ENCODE measurements at places on chromosomes 6 and 20. TPM values are rescaled to one million over a fixed set of nuclear protein-coding genes. Genes with fewer than 3 reads are reported as not detected.

CST2 gene
- total RNA-seq: not detected

OPN5 gene
- total RNA-seq: not detected

CLDN20 gene
- total RNA-seq: not detected

THBS2 gene
- not detected for total RNA-seq

KHDC1L gene
- total RNA-seq: not detected

CCDC170 gene
- total RNA-seq: not detected

SLC22A16 gene
- not detected for total RNA-seq

IPCEF1 gene
- total RNA-seq: 22.6 TPM

EEF1A1 gene
- total RNA-seq: 7,486 TPM

TFAP2D gene
- total RNA-seq: not detected

CDYL gene
- total RNA-seq: 32.5 TPM

TBX18 gene
- total RNA-seq: not detected

KCNK5 gene
- total RNA-seq: 12.0 TPM

SLC22A23 gene
- 0.24 TPM for total RNA-seq

SLC4A11 gene
- 1.6 TPM for total RNA-seq

NKAPL gene
- not detected for total RNA-seq

MAS1 gene
- not detected for total RNA-seq

CHMP4B gene
- total RNA-seq: 86.7 TPM

LRRN4 gene
- total RNA-seq: not detected

GABBR1 gene
- total RNA-seq: 3.7 TPM

ZKSCAN3 gene
- 4.6 TPM for total RNA-seq

TPBG gene
- not detected for total RNA-seq

SH3BGRL2 gene
- total RNA-seq: 0.13 TPM

ROS1 gene
- total RNA-seq: not detected

CBLN4 gene
- total RNA-seq: not detected

GRM1 gene
- total RNA-seq: not detected

C20orf141 gene
- total RNA-seq: not detected

RNF39 gene
- total RNA-seq: not detected

PHACTR1 gene
- 0.47 TPM for total RNA-seq

NR2E1 gene
- not detected for total RNA-seq

BMP6 gene
- total RNA-seq: not detected

SLC17A9 gene
- total RNA-seq: 69.7 TPM

RIPPLY2 gene
- total RNA-seq: not detected

OR12D3 gene
- not detected for total RNA-seq

PACRG gene
- 0.78 TPM for total RNA-seq

FAM83B gene
- not detected for total RNA-seq

GPR6 gene
- not detected for total RNA-seq

GSTA2 gene
- total RNA-seq: not detected

MYLK4 gene
- 0.26 TPM for total RNA-seq

LST1 gene
- 139 TPM for total RNA-seq

FAM83C gene
- total RNA-seq: not detected

WFDC12 gene
- not detected for total RNA-seq

NKX2-2 gene
- total RNA-seq: not detected

GPR63 gene
- 1.6 TPM for total RNA-seq
